ENCODE measurements at places on chromosomes 16 and 17.

DNA sequence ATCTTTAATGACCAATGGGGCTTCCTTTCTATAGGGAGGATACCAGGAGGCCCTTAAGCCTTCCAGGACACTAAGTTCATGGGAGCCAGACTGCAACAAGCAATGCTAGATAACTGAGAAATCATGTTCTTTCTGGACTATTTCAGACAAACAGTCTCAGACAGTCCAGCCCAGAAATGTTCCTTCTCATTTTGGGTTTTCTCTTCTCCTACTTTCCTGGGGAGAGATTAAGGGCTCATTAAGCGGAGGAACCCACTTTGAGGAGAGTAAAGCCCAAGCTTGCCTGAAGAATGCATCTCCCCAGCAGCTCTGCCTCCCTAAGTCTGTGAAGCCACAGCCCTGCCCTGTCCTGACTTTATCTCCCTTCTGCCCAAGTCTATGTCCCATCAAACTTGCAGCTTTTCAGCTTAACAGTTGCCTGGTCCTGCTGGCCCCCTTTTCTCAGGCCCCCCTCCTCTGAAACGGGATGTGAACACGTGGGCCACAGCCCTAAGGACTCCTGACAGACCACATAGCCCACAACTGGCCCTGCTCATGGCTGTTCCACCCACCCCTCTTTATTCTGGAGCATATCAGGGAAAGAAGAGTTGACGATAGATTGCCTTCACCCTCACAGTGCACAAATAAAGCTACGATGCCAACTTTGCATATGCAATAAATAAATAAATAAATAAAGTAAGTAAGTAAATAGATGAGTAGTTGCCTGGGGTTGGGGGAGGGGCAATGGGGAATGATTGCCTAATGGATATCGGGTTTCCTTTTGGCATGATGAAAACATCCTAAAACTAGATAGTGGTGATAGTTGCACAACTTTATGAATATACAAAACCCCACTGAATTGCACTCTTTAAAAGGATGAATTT is 111.0 kb downstream of the N4BP1 start:
- DNase-seq: no peak

GRCh38 chr17:2122641-2123302 is 67.9 kb downstream of the HIC1 start:
- no peak for DNase-seq

GRCh38 chr17:48579471-48579759 is 1.3 kb upstream of the HOXB4 start:
- no peak for DNase-seq

- DNase-seq: no peak
Observed at GRCh38 chr17:56641894-56642293, 48.4 kb downstream of the NOG start.

- no peak for DNase-seq
Observed at GRCh38 chr16:69564845-69565670, 708 bp upstream of the NFAT5 start.

DNA sequence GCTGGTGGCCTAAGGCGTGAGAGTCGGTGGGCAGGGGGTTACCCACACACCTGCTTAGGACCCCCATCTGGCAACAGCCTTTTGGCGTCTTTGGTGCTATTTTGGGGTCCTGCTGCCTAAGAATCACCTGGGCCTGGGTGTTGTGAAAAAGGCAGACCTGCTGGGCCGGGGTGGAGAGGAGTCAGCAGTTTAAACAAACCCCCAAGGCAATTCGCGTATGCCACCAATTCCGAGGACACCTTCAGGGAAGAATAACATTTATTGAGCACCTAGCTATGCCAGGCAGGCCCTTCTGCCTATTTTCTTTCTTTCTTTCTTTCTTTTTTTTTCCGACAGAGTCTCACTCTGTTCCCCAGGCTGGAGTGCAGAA is 53.9 kb upstream of the TOB1 start:
- no peak for DNase-seq

- DNase-seq: peak; percentile 41
Observed at GRCh38 chr17:50149417-50150353, 792 bp downstream of the PPP1R9B start.

GRCh38 chr16:58509256-58510096 is 5.8 kb upstream of the SETD6 start:
- no peak for DNase-seq

- DNase-seq: no peak
Observed at GRCh38 chr16:21590287-21590686, 9.1 kb upstream of the METTL9 start.

- DNase-seq: no peak
Observed at GRCh38 chr16:84544031-84544773, 39.7 kb upstream of the MEAK7 start.

DNA sequence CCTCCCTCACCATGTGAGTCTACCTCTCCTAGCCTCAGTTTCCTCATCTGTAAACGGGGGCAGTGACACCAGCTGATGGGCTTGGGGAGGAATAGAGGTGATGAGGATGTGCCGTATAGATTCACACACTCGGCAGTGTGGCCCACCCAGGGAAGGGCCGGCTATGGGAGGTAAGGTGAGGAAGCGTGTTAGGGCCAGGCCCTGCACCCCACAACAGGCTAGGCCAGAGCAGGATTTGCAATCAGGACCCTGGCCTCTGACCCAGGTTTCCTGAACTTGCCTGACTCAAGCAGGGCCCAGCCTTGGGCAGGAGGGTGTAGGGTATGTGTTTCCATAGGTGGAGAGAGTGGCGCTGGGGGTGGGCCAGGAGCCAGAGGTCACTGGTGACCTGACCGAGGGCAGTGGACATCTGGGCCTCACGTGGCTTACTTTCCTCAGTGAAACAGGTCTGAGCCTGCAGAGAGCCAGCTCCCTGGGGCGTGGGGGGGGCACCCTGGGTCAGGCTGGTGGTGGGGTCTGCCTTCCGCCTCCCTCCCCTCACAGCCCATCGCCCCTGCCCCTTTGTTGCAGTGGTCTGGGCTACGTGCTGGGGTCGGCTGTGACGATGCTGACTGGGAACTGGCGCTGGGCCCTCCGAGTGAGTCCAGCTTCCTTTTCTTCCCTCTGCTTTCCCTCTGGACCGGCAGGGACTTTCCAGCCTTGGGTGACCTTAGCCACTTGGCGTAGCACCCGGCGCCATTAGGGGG is 12.8 kb downstream of the SPNS3 start:
- no peak for DNase-seq

DNA sequence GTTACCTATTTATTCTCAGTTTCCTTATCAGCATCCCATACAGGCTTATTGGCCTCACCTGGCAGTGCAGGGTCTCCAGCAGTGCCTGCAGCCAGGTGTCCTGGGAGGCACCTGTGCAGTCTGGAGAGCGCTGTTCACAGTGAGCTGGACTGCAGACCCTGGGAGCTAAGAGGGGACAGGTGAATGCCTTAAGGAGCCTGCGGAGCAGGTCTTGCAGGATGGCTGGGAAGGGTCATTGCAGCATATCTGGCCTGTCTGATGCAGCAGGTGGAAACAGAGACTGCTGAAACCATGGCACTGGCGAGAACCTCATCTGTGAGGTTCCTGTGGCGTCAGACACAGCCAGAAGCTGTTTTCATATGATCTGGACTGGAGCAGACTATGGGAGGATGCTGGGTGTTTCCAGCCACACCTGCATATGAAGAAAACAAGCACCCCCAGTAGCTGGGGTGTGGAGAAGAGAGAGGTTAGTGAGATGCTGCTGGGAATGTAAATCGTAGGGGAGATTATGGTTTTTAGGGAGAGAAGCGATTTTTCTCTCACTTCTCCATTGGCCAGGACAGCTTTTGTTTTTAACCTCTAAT is 77.0 kb downstream of the NTN1 start:
- DNase-seq: no peak

GRCh38 chr17:43900858-43901754 is 6.2 kb downstream of the MPP2 start:
- no peak for DNase-seq

DNA sequence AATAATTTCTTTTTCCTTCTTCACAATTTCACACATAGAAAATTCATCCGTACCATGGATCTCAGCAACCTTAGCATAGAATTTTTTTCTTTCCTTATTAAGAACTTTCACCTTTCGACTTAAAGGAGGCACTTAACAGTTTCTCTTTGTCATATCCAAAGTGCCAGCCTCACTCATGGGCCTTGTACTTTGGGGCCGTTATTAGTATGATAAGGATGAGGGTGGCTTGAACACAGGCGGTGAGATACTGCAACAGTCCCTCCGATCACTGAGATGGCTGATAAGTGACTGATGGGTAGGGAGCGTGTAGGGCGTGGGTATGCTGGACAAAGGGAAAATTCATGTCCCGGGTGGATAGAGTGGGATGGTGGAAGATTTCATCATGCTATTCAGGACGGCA is 85.3 kb downstream of the OR1D5 start:
- DNase-seq: no peak
